ENCODE measurements at places on chromosomes 11 and 22.

DNA sequence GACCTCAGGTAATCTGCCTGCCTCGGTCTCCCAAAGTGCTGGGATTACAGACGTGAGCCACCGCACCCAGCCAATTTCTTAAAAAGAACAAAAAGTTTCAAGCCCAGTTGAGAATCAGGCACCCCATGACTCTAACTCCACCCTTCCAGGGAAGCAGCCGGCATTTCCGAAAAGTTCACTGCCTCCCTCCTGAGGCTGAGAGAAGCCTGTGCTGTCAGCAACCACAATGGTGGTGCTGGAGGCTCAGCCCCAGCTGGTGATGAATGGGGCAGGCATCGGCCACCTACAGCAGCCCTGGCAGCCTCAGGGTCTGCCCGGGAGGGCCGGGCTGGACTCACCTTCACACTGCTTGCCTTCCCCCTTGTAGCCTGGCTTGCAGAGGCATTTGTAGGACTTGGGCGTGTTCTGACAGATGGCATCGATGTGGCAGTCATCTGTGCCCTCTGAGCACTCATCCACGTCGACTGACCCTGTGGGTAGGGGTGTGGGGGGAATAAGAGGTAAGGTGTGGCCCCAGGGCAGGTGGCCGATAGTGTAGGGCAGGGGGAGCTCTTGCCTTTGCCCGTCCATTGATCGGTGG is 4.3 kb downstream of the SCUBE1 start:
- DNase-seq: no peak

- DNase-seq: no peak
Measured at GRCh38 chr11:78168539-78169477, 19.6 kb downstream of the KCTD21 start.

DNA sequence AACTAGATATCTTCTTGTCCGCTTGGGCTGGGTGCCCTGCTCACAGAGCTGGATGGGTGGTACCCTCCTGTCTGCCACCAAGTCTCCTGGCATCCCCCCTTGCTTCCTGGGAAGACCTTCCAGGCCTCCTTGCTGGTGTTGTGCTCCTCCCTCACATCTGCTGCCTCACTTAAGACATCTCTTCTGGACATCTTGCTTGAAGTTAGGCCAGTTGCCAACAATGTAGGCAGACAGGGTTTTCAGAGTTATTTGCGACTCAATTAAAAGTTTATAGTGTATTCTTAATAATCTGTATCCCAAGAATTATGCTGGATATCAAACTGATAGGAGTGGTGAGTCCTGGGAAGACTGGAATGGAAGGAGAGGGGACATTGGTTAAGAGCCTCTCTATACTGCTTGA is 64.0 kb upstream of the TNRC6B start:
- DNase-seq: no peak

DNA sequence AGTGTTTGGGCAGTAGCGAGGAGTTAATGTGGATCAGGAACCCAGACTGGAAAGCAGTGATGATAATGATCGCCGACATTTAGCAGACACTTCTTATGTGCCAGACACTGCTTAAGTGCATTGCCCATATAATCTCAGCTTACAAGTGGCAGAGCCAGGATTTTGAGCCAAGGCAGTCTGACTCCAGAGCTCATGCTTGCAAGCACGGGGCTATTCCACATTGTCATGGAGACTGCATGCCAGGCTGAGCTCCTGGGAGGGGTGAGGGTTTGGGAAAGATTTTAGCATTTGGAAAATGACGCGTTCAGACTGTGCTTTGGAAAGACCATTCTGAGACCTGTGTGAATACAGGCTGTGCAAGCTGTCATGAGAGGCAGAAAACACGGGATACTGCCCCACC is 302.7 kb downstream of the DDX10 start:
- DNase-seq: no peak

- no peak for DNase-seq
Measured at GRCh38 chr11:6318204-6318603, 2.1 kb downstream of the CAVIN3 start.

- DNase-seq: no peak
Measured at GRCh38 chr22:38311323-38311620, 6.0 kb downstream of the CSNK1E start.

- no peak for DNase-seq
Measured at GRCh38 chr11:78898266-78898775, 323.7 kb upstream of the NARS2 start.

GRCh38 chr11:14417617-14418374 is 58.8 kb upstream of the RRAS2 start:
- no peak for DNase-seq

DNA sequence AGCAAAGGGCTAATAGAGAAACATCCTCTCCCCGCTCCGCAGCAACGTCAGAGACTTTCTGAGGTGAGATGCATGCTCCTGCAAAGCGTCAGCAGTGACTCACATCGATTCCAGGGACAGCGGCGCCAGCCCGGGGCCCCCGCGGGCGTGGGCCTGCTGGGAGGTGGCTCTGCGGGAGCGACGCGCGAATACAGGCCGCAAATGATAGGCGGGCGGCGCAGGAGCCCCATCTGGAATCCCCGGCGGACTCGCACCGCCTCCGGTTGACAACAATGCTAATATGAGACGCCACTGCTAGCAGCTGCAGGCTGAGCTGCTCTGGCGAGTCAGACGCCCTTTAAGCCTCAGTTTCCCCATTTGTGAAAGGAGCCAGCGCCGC is 557 bp downstream of the RANGAP1 start:
- DNase-seq: peak; percentile 94

- DNase-seq: no peak
Measured at GRCh38 chr11:90874281-90874680, 651.4 kb upstream of the CHORDC1 start.

- no peak for DNase-seq
Measured at GRCh38 chr11:134560566-134561330, 148.7 kb upstream of the B3GAT1 start.

DNA sequence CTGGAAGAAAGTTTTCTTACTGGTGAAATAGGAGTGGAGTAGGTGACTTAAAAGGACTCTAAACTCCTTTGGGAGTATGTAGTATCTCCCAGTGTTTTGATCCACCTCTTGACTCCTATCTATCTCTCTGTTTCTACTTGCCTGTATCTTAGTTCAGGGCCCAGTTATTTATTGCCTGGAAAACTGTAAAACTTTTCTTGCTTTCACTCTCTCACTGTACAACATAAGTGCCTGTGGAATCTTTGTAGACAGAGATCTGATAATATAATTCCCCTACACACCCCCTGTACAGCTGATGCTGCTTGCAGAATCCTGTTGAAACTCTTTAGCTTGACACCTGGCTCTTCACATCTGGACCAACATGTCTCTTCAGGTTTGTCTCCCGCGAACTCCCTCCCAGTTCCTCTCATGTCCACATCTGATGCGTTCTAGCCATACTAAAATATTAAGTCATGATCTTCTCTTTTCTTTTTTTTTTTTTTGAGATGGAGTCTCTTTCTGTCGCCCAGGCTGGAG is 26.5 kb upstream of the SESN3 start:
- no peak for DNase-seq

- peak; percentile 70 for DNase-seq
Measured at GRCh38 chr11:118928870-118929500, 3.3 kb upstream of the BCL9L start.

GRCh38 chr11:90639461-90639993 is 416.7 kb upstream of the CHORDC1 start:
- DNase-seq: no peak

GRCh38 chr11:125247431-125247830 is 82.9 kb downstream of the PKNOX2 start:
- DNase-seq: no peak

DNA sequence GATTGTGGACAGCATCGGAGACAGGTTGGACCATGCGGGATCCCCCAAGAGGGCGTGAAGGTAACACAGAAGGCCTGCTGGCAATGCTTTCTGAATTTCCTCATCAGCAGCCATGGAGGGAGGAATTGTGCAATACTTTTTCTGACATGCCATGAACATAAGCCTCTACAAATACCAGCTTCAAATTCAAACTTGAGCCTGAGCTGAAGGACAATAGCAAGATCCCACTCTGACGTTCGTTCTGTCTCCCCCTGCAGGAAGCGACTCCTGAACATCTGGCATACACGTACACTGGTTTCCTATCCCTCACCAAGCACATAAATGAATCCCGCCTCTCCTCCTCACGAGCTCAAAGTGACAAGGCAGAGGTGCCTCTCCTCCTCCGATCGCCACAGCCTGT is 312.2 kb downstream of the BRD1 start:
- DNase-seq: no peak

- DNase-seq: no peak
Measured at GRCh38 chr22:35368386-35368785, 12.5 kb upstream of the HMOX1 start.

DNA sequence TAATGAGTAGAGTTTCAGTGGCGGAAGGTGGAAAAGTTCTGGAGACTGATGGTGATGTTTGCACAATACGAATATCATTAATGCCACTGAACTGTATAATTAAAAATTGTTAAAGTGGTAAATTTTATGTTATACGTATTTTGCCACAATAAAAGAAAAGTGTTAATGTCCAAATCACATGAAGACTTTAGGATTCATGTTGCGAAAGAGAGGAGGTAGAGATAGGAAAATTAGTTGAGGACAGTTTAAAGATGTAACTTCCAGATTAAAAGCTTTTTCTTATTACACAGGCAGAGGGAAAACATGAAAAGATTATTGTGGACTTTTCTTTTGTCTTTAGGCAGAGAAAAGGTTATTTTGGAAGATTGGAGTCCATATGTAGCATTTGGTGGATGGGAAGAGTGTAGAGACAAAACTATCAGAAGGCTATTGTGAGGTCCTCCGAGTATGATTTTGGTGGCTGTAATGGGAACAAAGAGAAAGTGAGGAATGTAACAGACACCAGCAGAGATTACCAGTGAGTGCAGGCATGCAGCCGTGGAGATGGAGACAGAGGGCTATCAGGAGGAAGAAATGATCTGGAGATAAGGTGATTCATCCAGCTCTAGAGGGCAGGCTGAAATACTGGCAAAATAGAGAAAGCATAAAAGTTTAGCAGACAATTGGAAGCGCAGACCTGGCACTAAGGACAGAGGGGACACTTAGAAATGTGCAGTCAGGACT is 12.5 kb downstream of the VPS26B start:
- no peak for DNase-seq

DNA sequence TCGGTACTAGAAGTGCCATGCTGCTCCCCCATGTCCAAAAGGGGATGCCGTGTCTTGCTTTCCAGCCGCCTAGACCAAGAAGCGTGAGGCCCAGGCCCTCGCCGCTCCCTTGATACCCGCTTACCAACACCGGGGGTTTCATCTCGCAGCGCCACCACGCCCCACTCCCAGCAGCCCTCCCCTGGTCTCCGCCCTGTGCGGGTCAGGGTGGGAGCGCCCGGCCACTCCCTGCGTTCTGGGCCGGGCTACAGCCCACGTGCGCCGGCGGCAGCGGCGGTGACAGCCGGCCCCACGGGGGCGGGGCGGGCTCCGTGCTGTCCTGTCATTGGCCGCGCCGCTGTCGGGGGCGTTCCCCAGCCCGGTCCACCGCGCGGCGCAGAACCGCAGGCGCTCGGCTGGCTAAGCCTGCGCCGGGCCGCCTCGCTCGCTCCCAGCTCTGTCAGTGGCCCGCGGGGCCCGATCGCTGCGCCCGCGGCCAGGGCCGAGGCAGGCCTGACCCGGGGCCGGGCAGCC is at the start of gene MICAL2:
Gene MICAL2, plus strand, starts transcription at position 390 of the 513 bp plus-strand sequence. CDS start 51,566 bp downstream, outside the sequence.
- DNase-seq: peak; percentile 93

DNA sequence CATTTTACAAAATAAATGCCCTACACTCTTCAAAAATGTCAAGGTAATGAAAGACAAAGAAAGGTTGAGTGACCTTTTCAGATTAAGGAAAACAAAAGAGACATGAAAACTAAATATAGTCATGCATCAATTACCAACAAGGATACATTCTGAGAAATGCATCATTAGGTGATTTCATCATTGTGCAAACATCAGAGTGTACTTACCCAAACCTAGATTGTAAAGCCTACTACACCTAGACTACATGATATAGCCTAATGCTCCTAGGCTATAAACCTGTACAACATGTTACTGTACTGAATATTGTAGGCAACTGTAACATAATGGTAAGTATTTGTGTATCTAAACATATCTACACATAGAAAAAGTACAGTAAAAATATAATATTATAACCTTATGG is 26.7 kb downstream of the INTS4 start:
- no peak for DNase-seq

DNA sequence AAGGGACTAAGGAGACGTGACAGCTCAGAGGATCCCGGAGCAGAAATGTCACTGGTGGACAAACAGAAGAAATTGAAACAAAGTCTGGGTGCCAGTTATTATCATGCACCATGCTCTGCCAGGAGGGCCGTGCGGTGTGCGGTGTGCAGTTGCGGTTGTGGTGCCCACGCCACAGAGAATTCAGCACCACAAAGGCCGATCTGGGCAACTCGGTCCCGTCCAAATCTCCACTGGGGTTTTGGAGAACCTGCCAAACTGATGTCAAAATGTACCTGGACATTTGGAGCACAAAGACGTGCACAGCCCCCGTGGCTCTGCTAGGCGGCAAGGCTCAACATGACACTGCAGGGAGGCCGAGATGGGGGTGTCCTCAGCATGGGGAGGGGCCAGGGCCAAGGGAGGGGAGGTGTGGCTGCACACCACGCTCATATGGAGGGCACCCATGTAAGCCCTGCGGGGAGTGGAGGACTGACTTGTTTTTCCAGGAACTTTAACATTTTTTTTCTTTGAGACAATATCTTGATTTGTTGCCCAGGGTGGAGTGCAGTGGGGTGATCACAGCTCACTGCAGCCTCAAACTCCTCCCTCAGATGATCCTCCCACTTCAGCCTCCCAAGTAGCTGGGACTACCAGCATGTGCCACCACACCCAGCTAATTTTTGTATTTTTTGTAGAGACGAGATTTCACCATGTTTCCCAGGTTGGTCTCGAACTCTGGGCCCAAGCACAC is 39.4 kb downstream of the GNB1L start:
- DNase-seq: no peak

- DNase-seq: peak; percentile 45
Measured at GRCh38 chr11:44949160-44950030, 1.3 kb downstream of the TP53I11 start.

DNA sequence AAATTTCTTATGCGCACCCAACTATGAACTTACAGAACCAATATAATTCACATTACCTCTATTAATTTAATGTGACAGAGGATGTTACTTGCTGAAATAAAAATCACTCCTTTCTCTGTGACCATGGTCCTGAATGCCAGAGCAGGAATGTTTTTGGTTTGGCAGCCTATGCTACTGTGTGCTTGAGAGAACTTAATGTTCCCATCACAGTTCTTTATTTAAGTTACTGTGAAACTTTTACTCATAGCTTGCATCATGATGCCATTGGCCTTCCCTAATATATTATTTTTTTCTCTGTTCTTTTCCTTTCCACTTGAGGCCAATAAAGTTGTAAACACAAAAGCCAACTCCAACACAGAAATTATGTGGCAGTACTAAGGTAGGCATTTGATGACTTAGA is 142.2 kb downstream of the FAM76B start:
- DNase-seq: no peak

GRCh38 chr11:72951888-72952287 is 137.7 kb downstream of the ATG16L2 start:
- no peak for DNase-seq

- DNase-seq: no peak
Measured at GRCh38 chr11:27619763-27620335, 80.4 kb downstream of the BDNF start.

Measured in stimulated activated CD4-positive, alpha-beta T cell treated with anti-CD3 and anti-CD28 coated beads, Interleukin-15, amount 100 ng/mL, for 24 hours (primary cell).